Stimulated activated CD4-positive, alpha-beta T cell treated with anti-CD3 and anti-CD28 coated beads, Interleukin-2, amount 100 ng/mL, for 4 hours (primary cell): ENCODE measurements at places on chromosomes 7 and 10.

DNA sequence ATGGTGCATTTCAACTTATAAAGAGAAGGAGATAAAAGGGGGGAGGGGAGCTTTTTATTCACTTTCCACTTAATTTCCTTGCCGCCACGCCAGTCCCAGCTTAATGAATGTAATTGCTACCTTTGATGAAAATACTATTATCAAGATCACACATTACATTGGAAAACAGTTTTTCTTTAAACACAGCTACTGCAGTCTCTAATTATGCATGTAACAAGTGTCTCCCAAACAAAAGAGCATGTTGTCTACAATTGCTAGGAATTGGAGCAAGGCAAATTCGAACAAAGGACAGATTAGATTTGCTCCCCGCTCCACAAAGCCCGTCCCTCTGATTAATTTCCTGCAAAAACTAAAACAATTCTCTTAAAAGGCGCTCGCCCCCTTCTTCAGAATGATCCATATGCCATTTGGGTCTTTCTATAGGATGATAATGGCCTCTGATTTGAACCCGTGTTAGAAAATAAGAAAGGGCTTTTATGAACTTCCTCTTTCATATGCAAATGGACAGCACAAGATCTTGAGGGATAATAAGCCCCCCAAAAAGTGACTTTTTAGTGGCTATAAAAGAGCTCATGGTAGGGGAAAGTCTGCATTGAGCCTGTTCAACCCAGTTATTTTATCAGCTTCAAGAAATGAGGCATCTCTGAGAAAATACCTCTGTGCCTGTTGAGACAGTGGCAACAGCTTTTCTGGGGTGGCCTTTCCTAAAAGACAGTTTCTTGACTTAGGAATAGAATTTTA, 60.6 kb downstream of the ACADSB start:
- DNase-seq: no peak

DNA sequence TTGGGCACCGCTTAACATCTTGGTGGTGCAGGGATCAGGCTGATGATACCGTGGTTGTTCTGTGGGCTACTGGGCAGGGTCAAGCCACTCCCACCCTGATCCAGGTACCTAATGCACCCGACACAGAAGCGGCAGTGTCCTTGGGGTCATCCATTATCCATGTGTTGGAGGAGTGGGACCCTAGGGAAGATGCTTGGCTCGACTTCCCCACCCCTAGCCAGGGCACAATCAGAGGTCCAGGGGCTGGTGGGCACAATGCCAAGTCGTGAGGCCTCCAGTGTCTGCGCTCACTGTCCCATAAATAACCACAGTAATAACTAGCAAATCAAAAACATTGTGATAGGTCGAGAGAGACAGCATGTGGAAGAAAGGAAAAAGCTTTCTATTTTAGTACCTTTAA, 37.7 kb downstream of the HTRA1 start:
- DNase-seq: no peak

DNA sequence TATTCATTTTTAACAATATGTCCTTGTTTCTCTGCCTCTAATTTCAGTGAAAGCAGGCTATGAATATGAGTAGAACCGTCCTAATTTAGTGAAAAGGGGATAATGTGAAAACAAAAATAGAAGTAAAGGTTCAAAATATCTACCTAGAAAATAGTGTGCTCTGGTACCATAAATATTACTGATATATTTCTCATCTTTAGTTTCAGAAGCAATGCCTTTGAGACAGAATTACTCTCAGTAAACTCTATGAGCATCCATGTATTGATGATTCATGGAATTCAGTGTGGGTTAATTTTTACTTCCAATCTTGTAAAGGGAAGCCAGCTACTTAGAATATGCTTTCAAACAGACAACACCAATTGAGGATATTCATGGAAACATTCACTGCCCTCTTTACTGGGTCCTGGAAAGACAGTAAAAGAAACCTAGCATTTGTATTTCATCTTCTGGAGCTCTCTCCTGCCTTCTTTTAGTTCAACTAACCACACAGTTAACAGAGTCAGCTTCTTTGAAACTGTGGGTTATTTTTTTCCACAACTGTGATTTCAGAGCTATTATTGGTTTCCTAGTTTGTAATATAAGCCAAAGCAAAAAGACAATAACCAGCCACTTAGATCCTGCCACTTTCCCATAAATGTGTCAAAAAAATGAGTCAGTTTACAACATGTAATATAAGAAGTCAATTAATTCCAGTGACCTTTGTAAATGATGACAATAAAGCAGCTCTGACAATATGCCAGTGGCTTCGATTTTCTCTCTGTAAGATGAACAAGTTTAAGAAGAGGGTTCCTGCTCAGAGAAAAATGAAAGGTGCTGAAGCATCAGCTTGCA, 1.7 kb downstream of the LRRN3 start:
- no peak for DNase-seq

DNA sequence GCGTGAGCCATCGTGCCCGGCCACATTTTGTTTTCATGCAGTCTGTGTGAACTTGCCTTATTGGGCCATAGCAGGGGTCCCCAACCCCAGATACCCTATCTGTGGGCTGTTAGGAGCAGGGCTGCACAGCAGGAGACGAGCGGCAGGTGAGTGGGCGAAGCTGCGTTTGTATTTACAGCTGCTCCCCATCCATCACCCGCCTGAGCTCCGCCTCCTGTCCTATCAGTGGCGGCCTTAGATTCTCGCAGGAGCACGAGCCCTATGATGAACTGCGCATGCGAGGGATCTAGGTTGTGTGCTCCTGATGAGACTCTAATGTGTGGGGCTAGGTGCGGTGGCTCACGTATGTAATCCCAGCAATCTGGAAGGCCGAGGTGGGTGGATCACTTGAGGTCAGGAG, 293.9 kb downstream of the CAMK1D start:
- no peak for DNase-seq

DNA sequence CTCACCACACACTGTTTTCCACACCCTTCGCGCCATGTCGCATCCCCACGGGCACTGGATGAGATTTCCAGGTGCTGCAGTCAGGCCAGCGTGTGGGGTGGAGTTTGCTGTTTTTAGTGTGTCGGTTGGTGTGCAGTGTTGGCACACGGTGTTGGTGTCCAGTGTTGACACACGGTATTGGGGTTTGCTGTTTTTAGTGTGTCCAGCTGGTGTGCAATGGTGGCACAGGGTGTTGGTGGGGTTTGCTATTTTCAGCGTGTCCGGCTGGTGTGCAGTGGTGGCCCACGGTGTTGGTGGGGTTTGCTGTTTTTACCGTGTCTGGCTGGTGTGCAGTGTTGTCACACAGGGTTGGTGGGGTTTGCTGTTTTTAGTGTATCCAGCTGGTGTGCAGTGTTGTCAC, 20.1 kb upstream of the PRKAR1B start:
- no peak for DNase-seq

GRCh38 chr10:51048792-51049191, 25.5 kb upstream of the PRKG1 start:
- DNase-seq: no peak

DNA sequence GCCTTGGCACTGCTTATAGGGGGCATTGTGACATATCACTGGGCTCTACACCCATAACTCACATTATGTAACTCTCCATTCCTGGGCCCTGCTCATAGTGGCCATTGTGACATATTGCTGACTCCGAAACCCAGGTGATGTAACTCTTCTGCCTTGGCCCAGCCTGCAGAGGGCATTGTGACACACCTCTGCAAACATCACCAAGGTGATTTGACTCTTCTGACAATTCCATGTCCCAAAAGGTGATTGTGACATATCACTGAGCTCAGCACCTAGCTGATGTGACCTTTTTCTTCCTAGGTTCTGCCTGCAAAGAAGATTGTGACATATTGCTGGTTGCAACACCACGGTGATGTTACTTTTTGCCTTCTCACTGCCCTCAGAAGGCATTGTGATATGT, 36.5 kb upstream of the ZNF680 start:
- DNase-seq: no peak

GRCh38 chr10:63713191-63714144, 192.3 kb downstream of the REEP3 start:
- no peak for DNase-seq

DNA sequence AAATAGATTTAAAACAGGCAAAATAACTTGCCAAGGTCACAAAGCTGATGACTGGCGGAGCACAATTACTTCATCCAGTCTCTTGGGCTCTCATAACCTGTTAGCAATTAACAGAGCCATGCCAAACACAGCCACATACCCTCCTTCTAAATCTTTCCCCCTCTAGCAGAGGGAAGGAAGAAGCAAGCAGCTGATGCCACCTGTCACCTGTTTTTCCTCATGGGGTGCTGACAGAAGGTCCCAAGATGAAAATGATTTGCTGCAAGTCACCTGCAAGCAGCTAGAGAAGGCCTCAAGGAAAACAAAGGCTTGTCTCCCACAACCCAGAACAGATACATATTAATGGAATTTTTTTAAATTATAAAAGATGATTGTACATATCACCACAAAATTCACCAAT, 117.8 kb downstream of the GFRA1 start:
- no peak for DNase-seq

DNA sequence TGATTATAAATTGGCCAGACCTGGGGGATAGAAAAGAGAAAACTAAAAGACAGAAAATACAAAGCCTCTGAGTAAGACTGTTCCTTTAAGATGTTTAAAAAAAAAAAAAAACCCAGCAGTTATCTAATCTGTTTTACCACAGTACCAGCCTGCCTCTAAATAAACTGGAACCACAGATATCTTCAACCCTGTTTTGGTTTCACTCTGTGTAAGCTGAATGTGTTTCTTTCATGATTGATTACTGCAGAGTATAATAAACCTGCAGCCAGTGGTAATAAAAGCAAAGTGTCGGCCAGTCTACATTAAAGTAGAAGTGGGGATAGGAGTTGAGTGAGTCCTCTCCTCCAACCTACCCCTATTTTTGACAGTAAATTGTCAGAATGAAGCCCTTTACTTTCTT, 40.6 kb downstream of the MGAM2 start:
- no peak for DNase-seq

GRCh38 chr7:105854498-105854897, 21.9 kb downstream of the ATXN7L1 start:
- no peak for DNase-seq

GRCh38 chr7:135317676-135318325, 84.2 kb downstream of the STRA8 start:
- DNase-seq: no peak

DNA sequence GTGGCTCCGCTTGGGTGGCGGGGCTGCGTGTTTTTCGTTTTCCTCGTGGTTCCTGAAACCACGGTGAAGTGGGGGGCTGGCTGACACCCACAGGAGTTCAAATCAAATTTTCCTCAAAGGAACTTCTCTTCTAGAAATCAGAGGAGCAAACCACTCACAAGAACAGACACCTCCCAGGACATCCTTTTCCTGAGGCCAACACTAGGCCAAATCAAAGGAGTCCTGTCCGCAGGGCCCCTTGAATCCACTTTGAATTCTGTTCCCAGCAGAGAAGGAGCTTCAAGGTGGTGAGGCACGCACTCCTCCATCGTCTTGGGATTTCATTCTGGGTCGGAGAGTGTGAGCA, 29.9 kb upstream of the ZNF273 start:
- DNase-seq: no peak

GRCh38 chr10:24292304-24293293, 83.7 kb downstream of the KIAA1217 start:
- DNase-seq: no peak

GRCh38 chr7:48360574-48360973, 189.3 kb downstream of the ABCA13 start:
- no peak for DNase-seq

DNA sequence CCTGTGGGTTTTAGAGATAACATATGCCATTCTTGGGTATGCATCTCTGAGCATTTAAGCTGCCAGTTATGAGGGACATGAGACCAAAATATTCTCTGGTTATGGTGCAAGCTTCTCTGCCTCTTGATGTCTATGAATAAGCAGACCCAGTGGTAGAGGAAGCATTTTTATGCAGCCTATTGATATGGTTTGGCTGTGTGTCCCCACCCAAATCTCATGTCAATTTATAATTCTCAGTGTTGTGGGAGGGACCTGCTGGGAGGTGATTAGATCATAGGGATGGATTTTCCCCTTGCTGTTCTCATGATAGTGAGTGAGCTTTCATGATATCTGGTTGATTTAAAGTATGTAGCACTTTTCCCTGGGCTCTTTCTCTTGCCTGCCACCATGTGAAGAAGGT, 187.2 kb downstream of the ARHGAP12 start:
- DNase-seq: no peak

- peak; percentile 6 for DNase-seq
These were observed 30.2 kb upstream of the ABI1 start for GRCh38 chr10:26890956-26891355.

GRCh38 chr7:12583176-12583575, 12.7 kb downstream of the SCIN start:
- DNase-seq: no peak

DNA sequence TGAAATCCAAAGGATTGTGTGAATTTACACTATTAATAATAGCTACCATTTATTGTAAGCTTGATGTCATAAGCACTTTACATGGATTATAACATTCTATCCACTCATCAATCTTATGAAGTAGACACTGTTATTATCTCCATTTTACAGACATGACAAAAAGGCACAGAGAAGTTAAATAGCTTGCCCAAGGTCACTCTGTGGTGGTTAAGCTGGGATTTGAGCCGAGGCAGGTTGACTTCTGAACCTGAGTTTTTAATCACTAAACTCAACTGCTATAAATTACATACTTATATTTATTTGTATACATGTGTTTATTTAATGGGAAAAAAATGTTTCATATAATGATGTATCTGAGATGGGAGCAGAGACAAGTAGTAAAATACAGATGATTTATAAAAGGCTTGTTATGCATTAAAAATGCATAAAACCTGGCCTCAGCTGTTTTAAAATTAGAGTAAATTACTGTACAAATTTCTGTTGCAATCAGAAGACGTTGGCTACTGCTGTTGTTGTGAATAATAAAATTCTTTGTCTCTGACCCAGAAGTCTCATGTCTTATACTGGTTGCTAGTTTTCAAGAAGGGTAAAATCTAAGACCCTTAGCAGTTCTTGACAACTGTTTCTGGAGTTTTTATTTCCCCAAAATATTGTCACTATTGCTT, 61.1 kb upstream of the CALD1 start:
- DNase-seq: no peak

DNA sequence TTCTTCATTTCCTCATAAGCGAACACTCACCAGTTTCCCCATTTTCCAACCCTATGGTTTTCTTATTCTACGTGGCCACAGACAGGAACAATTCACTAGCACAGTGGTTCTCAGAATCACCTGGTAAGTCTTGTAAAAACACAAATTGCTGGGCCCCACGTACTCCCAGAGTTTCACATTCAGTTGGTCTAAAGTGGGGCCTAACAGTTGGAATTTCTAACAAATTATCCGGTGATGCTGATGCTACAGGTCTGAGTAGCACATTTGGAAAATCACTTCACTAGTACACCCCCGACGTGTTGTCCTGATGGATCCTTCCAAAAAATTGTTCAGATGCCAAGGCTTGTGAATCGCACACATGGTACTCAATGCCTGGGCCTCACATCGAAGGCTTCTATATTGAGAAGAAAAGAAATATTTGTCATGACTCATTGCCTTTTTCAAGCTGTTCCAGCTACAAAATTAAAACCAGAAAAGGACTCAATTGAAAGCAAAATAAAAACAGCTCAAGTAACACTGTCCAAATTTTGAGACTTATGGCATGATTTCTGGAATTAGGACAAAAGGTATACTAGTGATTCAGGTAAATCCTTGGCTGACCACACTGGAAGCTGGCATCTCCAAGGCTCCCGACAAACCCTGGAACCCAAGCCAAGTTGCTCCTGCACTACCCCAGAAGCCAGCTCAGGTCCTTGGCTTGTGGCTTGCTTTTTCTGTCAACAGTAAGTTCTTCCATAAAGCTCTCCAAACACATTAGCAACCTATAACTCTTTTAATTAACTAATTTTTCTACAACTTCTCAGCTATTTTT, 12.9 kb upstream of the VIM start:
- DNase-seq: no peak

- no peak for DNase-seq
These were observed 146.7 kb downstream of the SEM1 start for GRCh38 chr7:96562966-96563365.

GRCh38 chr10:61063034-61063433, 119.0 kb upstream of the RHOBTB1 start:
- DNase-seq: no peak
